ENCODE measurements at places on chromosomes 7 and 10. TPM values are rescaled to one million over a fixed set of nuclear protein-coding genes. Genes with fewer than 3 reads are reported as not detected.

- DNase-seq: no peak
Observed at GRCh38 chr7:154690411-154690810, 312.5 kb downstream of the PAXIP1 start.

GRCh38 chr7:124934841-124935240, 5.2 kb upstream of the POT1 start:
- no peak for DNase-seq

- no peak for DNase-seq
Observed at GRCh38 chr10:16586358-16587138, 64.9 kb upstream of the C1QL3 start.

DNA sequence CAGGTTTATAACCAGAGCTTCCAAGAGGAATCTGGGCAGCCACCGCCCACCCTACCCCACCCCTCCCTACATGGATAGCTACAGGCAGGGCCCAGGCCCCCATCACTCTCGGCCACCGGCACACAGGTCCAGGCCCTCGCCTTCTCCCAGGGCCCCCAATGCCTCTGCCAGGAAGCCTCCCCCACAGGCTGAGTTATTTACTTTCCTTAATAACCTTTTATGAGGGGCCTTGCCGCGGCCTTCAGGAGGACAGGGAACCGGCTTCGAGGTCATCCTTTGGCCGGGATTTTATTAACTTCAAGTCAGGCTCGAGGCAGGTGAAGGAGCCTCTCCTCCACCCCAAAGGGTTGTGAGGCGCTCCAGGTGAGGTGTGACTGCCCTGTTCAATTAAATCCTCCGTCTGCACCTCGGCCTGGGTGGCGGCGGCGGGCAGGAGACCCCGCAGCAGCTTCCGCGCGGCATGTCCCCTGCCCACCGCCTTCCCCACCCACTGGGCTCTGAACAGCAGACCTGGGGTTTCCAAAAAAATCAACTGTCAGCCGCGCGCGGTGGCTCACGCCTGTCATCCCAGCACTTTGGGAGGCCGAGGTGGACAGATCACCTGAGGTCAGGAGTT, 106.5 kb downstream of the MICALL2 start:
- DNase-seq: no peak

DNA sequence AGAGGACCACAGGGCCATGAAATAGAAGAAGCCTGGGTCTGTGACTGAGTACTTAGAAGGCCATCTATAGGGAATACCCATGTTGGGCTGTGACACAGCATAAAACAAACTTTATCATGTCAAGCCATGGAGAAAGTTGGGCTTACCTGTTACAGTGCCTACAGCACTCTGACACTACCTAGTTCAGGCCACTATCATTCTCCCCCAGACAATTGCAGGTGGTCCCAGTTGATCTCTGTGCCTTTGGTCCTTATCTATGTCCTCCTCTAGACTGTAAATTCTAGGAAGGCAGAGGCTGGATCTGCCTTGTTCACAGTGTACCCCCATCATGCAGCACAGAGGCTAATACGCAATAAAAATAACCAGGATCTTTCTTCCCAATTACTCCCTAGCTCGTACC, 69.1 kb downstream of the GCC1 start:
- no peak for DNase-seq

GRCh38 chr10:35027567-35027966, 62.6 kb downstream of the CUL2 start:
- DNase-seq: peak; percentile 28

- no peak for DNase-seq
Observed at GRCh38 chr10:50503661-50504320, 120.0 kb downstream of the SGMS1 start.

GRCh38 chr7:116492654-116493109, 6.9 kb upstream of the CAV2 start:
- no peak for DNase-seq

DNA sequence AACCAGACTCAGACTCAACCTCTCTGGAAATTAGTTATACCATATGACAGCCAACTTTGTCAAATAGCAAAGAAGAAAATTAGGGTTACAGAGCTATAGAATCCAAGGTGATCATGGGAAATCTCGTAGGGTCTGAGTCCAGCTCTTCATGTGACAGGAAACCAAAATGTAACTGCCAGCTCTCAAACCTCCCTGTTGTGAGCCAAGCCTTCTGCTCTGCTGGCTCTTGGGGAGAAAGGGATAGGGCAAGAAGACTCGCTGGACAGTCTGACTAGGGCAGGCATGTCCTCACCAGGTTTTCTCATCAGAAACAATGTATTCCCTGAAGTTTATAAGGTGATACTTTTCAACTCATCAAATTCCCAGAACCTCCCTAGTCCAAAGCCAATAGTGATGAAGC, 63.0 kb downstream of the CDHR3 start:
- DNase-seq: no peak

DNA sequence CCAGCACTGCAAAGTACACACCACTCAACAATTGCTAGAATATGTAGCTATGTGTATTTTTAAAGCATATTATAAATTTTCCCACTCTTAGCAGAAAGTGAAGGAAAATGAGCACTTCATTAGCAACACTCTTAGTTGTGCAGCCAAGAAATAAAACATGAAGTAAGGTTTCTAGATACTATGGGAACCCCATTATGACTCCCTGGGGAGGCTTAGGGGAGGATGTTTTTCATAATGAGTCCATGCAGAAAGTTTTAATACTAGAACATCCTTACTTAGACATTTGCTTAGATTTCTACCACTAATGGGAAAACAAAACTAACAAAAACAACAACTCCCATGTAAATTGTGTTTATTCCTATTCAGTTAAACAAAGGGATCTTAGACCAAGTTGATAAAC, 148.4 kb upstream of the HDAC9 start:
- DNase-seq: no peak

GRCh38 chr7:130013241-130013640, 37.9 kb downstream of the ZC3HC1 start:
- no peak for DNase-seq

DNA sequence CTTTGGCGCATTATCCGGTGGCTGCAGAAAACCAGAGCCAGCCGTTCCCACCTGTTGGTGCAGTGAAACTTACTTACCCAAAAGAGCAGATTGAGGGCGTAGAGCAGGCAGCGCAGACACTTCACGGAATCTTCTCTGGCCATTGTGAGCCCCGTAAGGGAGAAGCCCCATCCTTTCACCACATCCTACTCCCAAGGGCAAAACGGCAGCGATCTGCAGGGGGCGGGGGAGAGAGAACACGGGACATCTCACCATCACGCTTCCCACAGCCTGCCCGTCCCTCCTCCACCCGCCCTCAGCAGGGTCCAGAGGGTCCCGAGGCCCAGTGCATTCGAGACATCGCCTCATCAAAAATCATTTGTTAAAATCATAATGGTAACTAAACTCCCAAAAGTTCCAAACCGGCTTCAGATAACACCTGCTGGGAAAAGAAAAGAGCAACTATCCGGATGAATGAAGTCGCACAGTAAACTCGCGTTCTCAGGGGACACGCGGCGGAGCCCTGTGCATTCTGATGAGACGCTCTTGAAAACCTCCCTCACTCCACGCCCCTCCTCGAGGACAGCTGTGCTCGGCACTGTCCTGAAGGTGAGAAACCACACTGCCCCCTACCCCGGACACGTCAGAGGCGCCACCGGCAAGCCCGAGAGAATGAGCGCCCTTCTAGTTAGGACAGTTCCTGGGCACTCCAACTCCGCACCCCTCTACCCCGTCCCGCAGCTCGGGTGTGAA, 1.2 kb downstream of the TSPAN12 start:
- peak; percentile 74 for DNase-seq

The EPHA1 gene
- 176 TPM for total RNA-seq

The C10orf105 gene
- total RNA-seq: 0.18 TPM

The DUSP5 gene
- 25.1 TPM for total RNA-seq

The DKK1 gene
- 1.0 TPM for total RNA-seq

All from H7 (cell line).